ENCODE measurements at places on chromosomes 7 and 10. TPM values are rescaled to one million over a fixed set of nuclear protein-coding genes. Genes with fewer than 3 reads are reported as not detected.

The SKAP2 gene
- total RNA-seq: 3.1 TPM

The TMEM139 gene
- 2.5 TPM for total RNA-seq

The FGL2 gene
- not detected for total RNA-seq

The PAX4 gene
- total RNA-seq: 0.07 TPM

The CCDC172 gene
- total RNA-seq: 1.0 TPM

The CACNA2D1 gene
- 14.9 TPM for total RNA-seq

The METTL27 gene
- total RNA-seq: 7.4 TPM

The COL28A1 gene
- 0.17 TPM for total RNA-seq

The CHAT gene
- total RNA-seq: not detected

The REPIN1 gene
- 149 TPM for total RNA-seq

The RASA4 gene
- 9.3 TPM for total RNA-seq

The NPC1L1 gene
- total RNA-seq: not detected

The UNCX gene
- not detected for total RNA-seq

GRCh38 chr10:35192645-35193249 is 66.1 kb downstream of the CREM start:
- DNase-seq: no peak

- no peak for DNase-seq
These were observed 24.6 kb upstream of the BET1 start for GRCh38 chr7:94028768-94029167.

- DNase-seq: no peak
These were observed 55.6 kb upstream of the BET1 start for GRCh38 chr7:94059746-94060145.

DNA sequence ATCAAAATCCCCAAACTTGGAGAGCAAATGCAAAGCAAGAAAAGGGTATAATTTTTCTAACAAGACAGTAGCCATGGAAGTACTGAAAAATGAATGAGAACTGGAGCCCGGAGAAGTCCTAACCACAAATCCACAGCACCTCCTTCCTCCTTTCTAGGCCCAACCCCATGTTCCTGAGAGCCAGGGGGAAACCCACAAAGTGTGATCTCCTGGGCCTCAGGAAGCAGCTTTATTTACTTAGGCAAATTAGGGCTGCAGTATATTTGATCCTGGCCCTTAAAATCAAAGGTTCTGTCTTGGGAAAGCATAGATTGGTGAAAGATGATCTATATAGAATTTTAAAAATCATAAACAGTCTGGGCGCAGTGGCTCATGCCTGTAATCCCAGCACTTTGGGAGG is 103.0 kb downstream of the DOCK4 start:
- peak; percentile 47 for DNase-seq

GRCh38 chr10:121152935-121153334 is 301.8 kb downstream of the WDR11 start:
- no peak for DNase-seq

- no peak for DNase-seq
These were observed 209.0 kb downstream of the MAGI2 start for GRCh38 chr7:79244482-79244881.

GRCh38 chr7:73839743-73840714 is 2.3 kb downstream of the METTL27 start:
- DNase-seq: peak; percentile 88

DNA sequence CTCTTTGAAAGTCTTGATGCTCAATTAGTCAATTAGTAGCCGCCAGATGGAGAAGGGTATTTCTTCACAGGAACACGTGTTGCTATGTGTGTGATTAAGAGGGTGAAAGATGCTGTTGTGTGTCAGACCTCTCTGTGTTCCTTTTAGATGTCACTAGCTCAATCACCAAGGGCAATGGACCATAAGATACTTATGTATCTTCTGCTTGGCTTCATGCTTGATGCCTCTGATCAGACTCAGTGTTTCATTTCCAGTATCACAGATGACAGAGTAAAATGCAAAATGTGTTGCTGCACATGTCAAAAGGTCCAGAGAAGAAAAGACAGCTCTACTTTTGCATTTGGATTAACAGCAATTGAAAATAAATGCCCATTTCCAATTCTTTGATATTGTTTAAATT is 865.9 kb downstream of the CNTNAP2 start:
- DNase-seq: no peak

DNA sequence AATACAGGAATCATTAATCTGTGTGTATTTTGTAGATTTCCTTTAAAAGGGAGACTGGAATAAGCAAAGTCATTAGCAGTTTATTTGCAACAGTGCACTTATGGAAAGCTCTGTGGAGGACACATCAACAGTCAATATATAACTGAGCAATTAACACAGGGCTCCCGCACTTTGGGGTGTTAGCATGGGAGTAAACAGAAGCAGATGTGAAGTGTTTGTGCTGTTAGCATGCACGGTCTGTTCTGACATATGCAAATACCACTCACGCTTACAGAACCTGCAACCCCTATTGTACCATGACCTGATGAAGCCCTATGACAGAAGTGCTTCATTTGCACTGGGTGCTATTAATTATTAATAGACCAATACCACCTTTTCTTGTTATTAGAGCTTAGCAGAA is 118.9 kb downstream of the PPP1R3A start:
- DNase-seq: no peak

GRCh38 chr7:95279417-95279816 is 44.9 kb downstream of the PON1 start:
- DNase-seq: no peak

GRCh38 chr10:70063418-70064098 is 10.9 kb downstream of the MACROH2A2 start:
- no peak for DNase-seq

GRCh38 chr7:138460176-138460648 is at the start of gene TRIM24:
Gene TRIM24 (plus strand): TSS chr7:138460259. CDS start chr7:138460549, 290 bp downstream.
- DNase-seq: peak; percentile 98

- no peak for DNase-seq
These were observed 8.9 kb upstream of the MAGI2 start for GRCh38 chr7:79462390-79462789.

GRCh38 chr10:132021504-132022143 is 39.9 kb upstream of the BNIP3 start:
- no peak for DNase-seq

Measured in H7 (cell line).